ENCODE measurements at places on chromosomes 1 and 21.

GRCh38 chr1:14686701-14687100 lies 88.2 kb downstream of the KAZN start:
- no peak for DNase-seq

- peak; percentile 46 for DNase-seq
These were observed 100.1 kb upstream of the AKT3 start for GRCh38 chr1:243950166-243950565.

- DNase-seq = no peak
These were observed 33.4 kb downstream of the SH3BP5L start for GRCh38 chr1:248792342-248792741.

DNA sequence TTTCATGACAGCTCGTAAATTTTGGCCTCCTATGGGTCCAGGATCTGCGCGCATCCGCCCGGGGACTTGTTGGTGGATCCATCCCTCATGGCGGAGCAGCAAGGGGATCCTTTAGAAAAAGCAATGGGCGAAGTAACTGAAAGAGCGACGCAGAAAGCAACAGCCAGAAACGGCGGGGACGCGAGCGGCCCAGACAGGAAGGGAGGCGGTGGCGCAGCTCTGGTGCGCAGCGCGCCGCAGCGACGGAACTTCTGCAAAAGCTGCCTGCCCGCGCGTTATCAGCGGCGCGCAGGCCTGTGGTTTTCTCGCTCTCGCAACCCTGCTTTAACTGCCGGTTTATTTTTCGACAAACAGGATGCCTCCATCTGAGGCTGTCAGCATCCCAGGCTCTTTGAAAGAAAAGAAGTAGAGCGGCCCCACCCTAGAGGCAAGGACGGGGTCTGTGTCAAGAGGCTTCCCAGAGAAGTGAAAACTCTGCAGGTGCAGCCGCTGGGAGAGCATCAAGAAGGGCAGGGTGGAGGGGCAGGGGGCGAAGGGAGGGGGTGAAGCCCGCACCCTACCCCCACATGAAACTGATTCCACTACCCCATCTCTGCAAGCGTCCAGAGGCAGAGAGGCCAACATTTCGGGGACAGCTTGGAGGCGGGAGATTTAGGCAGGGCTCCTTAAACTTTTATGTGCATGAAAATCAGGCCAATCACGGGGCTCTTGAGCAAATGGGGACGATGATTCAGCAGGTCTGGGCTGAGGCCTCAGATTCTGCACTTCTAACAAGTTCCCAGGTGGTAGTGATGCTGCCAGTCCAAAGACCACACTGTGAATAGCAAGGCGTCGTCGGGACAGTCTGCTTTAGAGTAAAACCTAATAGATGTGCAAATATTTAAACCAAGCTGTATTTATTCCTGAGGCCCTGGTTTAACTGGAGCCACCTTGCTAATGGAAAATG lies 22.2 kb downstream of the RUNX1 start:
- DNase-seq = peak; percentile 27

DNA sequence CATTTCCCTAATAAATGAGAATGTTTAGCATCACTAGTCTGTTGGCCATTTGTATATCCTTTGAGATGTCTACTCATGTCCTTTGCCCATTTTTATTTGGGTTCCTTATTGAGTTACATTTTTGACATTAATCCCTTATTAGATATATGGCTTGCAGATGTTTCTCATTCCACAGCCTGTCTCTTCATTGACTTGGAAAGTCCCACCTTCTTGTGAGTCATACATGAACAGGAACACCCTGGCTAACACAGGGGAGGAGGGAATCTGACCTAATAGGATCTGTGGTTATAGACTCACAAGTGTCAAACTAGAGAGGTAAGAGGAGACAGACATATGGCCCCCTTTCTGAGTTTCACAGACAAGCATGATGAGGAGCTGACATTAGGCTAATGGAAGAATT lies 11.5 kb downstream of the ZP4 start:
- peak; percentile 59 for DNase-seq

DNA sequence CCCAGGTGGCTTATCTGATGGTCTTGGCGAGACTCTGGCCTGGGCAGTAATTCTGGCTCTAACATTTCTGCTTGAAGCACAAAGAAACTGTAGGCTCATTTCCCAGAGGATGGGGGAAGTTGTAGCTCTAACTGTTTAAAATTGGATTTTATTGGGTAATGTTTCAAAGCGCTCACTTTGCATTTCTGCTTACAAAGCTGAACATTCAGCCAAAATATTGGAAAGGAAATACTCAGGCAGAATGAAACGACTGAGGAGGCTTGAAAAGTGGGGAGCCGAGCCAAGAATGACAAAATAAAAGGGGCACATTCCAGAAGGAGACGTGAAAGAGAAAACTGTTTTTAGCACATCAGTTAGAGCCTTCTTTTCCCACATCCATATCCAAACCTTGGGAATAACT lies 202.6 kb downstream of the GRIK1 start:
- no peak for DNase-seq

GRCh38 chr1:93483606-93484005 lies 35.7 kb downstream of the FNBP1L start:
- no peak for DNase-seq

GRCh38 chr1:156822680-156823079 lies 6.0 kb upstream of the SH2D2A start:
- no peak for DNase-seq

DNA sequence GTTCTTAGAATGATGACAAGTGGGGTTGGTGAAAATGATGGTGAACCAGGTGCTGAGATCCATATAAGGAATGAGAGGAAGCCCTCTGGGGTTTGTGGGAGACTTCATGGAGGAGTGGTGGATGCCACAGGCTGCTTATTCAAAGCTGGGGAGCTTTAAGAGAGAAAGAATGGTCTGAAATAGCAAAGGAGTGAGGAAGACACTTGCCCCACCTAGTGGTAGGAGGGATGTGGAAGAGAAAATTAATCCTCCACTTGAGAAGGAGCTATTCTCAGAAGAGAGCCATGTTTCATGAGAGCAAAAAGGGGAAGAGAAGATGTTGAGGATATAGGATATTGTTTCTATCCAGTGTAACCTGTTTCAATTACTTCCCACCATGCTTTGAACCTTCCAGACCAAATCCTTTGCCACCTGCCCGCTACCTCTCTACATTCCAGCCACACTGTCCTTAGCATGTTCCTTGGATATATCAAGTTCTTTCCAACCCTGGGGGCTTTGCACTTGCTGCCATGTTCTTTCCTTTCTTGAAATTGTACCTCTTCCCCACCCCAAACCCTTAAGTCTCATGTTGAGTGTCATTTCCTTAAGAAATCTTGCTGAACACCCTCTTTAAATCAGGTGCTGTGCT lies 19.6 kb upstream of the ZNF648 start:
- peak; percentile 47 for DNase-seq

DNA sequence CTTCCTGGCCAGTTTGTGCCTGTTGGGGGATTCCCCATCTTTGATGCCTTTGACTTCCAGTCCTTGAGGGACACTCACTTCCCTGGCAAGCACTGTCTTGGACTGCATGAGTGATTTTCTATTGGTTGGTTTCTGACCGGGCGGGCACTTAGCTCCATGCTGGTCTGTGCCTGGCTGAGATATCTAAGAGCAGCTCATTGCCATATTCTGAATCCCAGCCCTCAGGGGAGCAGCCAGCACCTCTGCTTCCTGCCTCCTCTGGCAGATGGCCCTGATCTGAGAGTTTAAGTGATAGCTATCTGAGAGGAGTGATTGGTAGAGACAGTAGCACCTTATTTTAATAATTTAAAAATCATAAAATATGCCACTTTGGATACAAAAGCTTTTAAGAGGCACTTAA lies 52.5 kb downstream of the DISC1 start:
- no peak for DNase-seq

DNA sequence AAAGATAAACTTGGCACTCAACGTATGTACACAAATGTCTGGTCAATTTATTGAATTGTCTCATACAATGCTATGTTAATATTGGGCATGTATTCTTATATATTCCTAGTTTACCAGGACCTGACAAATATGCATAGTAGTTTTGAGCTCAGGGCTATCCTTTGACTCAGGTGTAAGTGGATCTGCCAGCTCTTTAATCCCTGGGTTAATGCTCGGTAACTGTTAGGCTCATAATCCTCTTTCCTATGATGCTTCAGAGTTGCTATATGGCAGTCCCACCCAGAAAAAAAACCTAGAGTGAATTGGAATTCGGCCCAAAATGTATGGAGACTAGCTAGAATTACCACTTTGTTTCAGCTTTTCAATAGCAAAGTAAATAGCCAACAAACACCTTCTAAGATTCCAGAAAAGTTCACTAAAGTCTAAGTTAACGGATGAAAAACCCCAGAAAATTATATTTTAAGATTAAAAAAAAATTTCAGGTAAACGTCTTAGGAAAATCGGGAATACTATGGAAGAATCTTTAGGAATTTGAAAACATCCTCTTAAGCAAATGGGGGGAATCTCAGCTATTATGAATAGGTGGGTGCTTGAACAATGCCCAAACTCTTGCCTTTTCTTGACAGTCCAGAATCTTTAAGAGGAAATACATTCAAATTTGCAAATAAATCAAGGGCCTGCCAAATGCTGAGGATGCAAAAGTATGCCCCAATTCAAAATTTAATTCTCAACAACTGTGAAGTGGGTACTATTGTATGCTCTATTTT lies 10.9 kb downstream of the H3-3A start:
- DNase-seq = no peak

GRCh38 chr1:217614200-217614712 lies 16.6 kb downstream of the GPATCH2 start:
- DNase-seq = no peak

GRCh38 chr1:111801071-111801850 lies 45.6 kb downstream of the DDX20 start:
- DNase-seq = no peak

- no peak for DNase-seq
These were observed 36.1 kb downstream of the SORT1 start for GRCh38 chr1:109361649-109362048.

DNA sequence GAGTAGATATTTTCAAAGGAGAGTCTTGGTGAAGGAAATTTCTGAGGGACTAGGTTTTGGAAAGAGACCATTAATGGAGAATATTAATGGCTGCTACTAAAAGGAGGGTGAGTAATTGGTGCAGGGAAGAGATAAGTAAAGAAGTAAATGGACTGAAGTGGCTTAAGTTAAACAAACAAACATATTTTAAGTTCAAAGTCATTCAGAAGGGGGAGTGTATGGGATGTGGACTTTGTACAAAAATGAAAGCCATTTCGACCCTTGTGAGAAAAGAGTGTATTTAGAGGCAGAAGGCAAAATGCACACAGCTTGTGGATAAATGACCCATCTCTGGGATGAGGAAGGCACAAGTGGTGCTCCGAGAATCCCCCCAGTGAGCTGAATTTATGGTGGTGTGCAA lies 171.7 kb downstream of the BACH1 start:
- no peak for DNase-seq

DNA sequence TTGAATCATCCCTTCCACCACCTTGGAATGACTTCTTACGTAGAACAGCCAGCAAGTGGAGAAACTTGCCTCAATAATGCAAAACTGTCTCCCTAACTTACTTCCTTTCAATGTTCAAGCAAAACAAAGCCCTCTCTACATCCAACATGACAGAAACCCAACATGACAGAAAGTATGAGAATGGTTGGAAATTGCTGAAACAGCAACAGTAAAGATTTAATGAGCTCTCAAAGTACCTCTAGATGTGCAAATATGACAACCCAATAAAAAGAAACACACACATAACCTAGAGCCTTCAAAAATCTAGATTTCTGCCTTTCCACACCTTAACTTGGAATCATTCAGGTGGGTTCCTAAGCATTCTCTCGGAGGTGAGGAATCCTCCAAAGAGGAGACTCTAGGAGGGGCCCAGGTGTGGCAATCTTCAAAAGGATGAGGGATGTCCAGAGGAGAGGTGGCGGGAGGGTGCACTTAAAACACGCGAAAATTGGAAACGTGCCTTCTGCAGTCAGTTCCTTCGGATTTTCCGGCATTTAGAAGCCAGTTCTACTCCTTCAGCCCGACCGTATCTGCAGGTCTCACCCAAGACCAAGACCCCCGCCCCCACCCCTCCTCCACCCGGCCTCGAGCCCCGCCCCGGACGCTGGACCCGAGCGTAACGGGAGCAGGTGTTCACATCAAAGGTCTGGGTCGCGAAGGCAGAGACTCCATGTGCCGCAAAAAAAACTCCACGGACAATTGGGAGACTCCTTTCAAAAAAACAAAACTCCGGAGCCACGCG lies 996 bp upstream of the MGST3 start:
- DNase-seq = no peak

DNA sequence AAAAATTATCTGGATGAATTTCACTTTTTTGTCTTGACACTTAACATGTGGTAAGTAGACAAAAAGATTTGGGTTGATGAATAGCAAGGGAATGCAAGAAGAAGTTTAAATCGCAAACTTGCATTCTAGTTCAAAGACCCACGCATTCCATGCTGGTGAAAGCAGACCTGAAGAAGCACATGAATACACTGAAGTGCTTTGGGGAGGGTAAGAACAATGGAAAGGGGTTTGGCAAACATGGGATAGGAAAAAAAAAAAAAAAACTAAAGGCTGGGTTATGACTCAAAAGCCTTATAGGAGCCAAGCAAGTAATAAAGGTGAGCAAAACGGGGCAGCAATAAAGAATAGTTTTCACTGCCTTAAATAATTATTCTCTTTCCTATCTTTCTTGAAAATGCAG lies 450.2 kb downstream of the LMO4 start:
- no peak for DNase-seq

DNA sequence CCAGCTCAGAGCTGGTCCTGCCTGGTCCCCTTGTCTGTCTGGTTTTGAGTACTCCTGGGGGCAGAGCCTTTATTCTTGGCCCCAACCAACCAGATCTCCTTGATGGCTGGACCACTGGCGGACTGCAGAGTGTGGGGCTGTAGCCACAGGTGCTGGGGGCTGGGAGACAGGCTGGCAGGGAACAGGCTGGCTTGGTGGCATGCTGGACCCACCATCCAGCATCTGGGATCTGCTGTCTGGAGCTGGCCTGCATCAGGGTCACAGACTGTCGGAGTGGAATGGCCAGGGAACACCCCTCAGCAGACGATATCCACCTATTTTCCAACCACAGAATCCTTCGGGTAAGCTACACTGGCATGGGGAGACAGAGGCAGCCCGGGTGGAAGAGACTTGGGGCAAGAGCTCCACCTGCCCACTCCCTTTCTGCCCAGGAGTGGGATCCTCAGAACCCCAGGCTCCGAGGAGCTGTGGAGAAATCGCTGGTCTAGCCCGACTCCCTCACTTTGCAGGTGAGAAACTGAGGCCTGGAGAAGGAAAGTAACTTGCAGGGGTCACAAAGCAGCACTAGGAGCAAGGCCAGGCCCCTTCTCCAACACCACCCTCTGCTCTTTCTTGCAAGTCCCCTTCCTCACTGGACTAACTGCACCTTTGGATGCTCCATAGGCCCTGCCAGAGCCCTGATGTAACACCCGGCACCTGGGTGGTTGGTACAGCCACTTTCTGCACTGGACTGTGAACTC lies 40.6 kb downstream of the TNNT2 start:
- no peak for DNase-seq

GRCh38 chr1:186228749-186229148 lies 146.3 kb downstream of the TPR start:
- DNase-seq = no peak

- peak; percentile 89 for DNase-seq
These were observed 10.1 kb downstream of the CFAP45 start for GRCh38 chr1:159889821-159890252.
